ENCODE measurements at places on chromosomes 1 and 21.

DNA sequence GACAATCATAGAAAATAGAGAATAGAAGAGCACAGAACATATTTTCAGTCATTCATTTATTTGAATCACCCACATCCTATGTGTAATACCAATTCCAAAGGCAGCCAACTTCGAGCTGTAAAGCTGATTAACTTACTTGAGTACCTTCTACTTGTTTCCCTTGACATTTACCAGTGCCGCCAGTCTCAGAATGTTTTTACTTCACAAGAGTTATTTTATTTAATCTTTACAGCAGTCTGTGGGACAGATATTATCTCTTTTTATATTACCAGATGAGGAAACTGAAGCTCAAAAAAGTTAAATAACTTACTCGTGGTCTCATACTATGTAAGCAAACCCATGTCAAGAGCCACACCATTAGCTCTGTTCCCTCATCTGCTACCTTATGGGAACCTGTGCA is 56.6 kb downstream of the FGGY start:
- no peak for DNase-seq

GRCh38 chr1:60423146-60423780 is 349.7 kb upstream of the C1orf87 start:
- no peak for DNase-seq

DNA sequence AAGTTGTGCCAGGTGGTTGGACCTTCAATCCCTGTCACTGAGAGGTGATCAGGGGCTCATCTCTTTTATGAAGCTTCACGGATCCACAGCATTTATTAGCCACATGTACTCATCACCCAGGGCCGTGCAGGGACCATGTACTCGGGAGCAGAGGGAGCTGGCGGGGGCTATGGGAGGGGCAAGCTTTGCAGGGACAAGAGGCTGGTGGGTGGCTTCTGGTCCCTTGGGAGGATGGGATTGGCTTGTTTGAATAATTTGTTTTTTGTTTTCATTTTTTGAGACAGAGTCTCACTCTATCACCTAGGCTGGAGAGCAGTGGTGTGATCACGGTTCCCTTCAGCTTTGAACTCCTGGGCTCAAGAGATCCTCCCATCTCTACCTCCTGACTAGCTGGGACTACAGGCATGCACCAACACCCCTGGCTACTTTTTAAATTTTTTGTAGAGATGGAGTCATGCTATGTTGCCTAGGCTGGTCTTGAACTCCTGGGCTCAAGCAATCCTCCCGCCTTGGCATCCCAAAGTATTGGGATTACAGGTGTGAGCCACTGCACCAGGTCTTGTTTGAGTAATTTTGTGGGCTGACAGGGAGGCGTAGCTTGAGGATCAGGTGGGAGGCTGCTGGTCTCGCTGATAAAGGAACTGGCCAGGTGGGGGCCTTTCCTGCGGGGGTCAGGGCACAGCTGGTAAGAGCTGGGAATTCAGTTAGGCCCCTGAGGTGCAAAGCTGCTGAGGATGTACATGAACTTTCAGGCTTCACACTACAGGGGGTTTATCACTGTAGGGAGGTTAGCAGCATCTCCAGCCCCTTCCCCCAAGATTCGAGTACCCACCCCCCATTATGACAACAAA is 308.0 kb upstream of the C1orf174 start:
- no peak for DNase-seq

DNA sequence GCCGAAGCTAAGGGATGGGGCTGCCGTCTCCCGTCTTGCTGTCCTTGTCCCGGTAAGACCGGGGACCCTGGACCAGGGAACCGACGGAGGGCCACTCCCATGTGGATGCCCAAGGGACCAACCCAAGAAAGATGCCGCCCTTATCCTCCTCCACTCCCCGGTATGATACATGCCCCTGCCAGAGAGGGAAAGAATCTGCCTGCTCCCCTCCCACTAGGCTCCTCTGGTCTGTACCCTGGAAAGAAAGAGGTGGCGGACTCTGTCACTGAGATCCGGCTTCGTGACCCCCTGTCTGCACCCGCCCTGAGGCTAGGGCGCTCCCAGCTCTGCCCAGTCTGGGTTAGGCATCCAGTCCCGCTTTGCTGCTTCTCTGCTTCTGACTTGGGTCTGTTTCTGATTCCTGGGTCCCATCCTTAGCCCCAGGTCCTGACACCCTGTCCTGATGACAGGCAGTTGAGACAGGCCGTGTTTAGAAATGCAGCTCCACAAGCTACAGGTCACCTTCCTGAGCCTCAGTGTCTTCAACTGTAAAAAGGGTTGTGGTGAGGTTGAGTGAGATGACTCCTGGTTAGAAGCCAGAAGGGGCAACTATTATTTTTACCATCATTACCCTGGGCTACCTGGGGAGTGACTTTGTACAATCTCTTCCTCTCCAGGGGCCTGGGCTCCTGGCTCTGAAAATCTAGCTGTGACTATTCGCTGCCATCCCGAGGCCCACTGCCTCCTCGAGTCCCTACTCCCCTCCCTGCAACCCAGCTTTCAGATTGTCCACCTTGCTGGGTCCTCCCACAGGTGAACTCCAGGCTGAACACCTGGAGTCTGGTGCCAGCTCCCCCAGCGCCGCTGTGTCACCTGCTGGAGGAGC is 3.7 kb downstream of the MATN1 start:
- peak; percentile 62 for DNase-seq

- no peak for DNase-seq
Observed at GRCh38 chr1:116092752-116093489, 18.3 kb upstream of the MAB21L3 start.

DNA sequence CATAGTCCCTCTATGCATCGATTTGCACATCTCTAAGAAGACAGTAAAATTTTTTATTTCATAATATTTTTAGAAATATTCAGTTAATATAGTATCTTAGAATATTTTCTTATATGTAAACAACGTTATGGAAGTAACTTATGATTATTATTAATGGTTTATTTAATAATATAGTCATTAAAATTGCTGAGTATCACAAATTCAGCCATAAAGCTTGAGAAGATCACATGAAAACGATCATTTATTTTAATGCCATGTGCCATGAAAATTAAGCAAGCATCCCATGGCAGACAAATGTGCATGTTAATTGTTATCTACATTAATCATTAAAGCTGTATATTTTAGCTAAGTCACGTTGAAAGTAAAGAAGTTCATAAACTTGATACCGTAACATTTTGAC is 907.1 kb downstream of the KCNT2 start:
- no peak for DNase-seq

DNA sequence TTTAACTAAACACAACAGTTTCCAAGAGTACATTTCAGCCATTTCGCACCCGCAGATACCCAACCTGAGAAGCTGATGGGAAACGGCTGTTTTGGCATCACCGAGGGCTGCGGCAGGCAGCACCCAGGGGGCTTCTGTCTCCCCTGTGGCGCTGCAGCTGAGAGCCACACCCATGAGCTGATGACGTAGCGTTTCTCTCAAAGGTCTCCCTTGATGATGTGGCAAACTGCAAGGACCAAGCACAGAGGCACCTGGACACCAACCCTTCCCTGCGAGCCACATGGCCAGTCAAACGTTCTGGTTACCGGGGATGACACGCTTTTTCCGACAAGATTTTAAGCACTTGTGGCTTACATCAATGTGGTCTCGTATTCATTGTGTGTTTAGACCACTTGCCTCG is 150.8 kb upstream of the ERG start:
- DNase-seq, result no peak

- DNase-seq, result no peak
Observed at GRCh38 chr1:27971674-27972073, 11.9 kb downstream of the XKR8 start.

GRCh38 chr1:175183586-175183985 is 9.0 kb downstream of the KIAA0040 start:
- no peak for DNase-seq

GRCh38 chr1:193115629-193116227 is 6.1 kb upstream of the CDC73 start:
- no peak for DNase-seq

DNA sequence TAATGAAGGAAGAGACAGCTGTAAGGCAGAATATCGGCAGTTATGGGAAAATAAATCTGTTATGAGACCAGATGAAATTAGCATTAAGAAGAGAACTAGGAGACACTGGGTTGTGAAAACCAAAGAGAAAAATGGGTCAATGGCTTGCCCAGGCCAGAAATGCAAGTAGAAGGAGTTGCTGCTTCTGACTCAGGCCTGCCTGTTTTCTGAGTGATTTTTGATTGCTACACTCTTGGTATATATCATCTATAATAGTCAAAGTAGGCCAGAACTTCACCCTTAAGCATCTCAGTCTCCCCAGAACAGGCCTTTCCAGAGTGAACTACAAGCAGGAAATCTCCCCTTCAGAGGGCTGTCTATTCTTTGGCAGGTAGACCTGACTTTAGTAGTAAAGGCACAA is 107.0 kb downstream of the NRIP1 start:
- DNase-seq, result no peak

- peak; percentile 88 for DNase-seq
Observed at GRCh38 chr1:159188375-159188788, 16.3 kb upstream of the ACKR1 start.

DNA sequence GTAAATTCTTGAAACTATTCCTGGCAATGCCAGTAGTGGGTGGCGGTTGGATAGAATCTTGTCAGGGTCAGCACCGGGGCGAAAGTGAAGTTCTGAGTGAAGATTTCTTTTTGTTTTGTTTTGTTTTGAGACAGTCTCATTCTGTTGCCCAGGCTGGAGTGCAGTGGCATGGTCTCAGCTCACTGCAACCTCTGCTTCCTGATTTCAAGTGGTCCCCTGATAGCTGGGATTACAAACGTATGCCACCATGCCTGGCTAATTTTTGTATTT is 33.3 kb downstream of the PCNT start:
- DNase-seq, result no peak

GRCh38 chr1:20615946-20616846 is 17.1 kb upstream of the PINK1 start:
- no peak for DNase-seq

Data from H1 (cell line).